ENCODE measurements at places on chromosomes 7 and 10. TPM values are rescaled to one million over a fixed set of nuclear protein-coding genes. Genes with fewer than 3 reads are reported as not detected.

- DNase-seq: no peak
These were observed 145.4 kb downstream of the SNX10 start for GRCh38 chr7:26437003-26437532.

DNA sequence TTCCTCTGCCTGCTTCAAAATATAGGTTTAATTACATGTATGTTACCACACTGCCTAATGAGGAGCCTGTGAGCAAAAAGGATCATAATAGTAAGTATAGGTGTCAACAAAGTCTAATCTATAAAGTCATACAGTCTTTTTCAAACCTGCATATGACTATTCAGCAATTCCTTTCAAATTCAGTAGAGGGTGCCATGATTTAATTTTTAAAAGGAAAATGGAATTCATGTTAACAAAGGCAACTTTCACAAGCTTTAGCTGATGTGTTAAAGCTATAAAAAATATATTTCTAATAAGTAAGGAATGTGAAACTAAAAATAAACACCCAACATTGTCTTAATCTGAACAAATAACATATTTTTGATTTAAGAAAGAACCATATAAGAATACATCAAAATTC lies 52.1 kb downstream of the MPP7 start:
- no peak for DNase-seq

DNA sequence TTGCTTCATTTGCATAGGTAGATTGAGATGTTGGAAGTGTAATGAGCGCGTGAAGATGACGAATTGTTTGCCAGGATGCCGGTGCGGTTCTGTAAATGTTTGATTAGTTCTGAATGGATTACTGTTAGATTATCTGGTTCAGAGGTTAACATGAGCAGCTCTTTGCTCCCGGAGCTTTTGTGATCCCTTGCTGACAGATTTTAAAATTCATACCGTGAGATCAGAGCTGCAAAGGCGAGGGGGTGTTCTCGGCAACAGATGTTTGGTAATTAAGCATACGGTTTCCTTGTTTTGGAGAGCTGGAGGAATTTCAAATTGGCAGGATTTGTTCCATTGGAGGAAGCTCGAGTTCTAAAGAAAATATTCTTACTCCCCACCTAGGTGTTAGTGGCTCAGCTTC lies 237.8 kb upstream of the GPR26 start:
- no peak for DNase-seq

ANKRD30A gene
- total RNA-seq: not detected

All from natural killer cell (primary cell).